ENCODE measurements at places on chromosomes 7 and 10.

DNA sequence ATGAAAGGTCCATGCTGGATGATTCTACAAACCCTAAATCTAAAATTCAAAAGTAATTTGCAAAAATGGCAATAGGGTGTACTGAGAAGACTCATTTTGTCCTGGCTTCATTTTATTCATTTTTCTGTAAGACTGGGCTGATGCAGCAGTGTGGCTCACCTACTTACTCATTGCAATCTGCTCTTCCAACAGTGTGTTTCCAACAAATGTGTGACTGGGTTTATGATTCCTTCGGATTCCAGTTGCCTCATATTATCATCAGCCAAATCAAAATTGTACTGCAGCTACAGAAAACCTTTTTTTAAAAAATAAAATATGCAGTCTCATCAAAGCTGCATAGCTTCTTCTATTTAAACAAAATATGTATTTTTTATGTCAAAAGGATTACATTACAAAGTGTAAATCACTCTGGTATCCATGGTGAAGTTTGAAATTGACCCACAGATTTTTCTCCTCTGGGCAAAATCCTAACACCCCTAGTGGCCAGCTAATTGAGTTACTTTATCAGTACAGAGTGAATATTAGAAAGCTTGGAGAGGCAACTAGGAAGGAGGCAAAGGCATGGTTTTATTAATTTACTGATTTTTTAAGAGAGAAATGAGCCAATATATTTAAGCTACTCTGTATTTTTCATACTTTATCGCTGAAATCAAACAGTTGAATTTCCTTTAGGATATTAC, 390.3 kb downstream of the MAGI2 start:
- no peak for DNase-seq

DNA sequence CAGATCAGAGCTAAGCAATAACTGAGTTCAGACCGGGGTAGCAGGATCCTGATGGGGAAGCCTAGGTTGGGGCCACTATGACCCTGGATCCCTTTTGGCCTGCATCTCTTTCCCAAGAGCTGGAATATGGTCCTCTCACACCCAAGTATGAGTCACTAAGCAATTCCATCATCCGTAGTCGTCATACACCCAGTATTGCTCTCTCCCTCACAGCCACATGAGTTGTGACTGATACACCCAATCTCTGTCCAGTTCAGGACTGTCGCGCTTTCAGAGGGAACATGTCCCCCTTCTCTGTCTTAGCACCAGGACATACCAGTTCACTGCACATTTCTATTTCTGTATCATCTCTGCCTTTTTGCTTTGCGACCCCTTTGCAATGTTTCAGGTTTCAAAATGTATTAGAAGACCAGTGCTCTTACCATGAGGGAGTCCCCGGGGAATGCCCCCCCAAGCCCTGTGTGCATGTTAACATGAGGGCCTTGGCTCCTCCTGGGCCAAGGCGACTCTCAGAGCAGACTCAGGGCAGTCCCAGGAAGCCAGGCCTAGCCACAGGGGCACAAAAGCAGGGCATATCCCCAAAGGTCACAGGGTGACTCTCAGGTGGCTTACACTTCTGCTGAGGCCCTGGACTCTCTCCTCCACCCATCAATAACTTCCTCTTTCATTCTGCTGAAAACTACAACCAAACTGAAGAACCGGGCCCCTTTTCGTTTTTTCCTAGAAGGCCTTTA, 75.3 kb upstream of the SAMD8 start:
- DNase-seq, result no peak

GRCh38 chr7:116021237-116021636, 9.3 kb downstream of the TFEC start:
- DNase-seq, result no peak

GRCh38 chr7:28277364-28277763, 96.8 kb upstream of the JAZF1 start:
- DNase-seq, result no peak

DNA sequence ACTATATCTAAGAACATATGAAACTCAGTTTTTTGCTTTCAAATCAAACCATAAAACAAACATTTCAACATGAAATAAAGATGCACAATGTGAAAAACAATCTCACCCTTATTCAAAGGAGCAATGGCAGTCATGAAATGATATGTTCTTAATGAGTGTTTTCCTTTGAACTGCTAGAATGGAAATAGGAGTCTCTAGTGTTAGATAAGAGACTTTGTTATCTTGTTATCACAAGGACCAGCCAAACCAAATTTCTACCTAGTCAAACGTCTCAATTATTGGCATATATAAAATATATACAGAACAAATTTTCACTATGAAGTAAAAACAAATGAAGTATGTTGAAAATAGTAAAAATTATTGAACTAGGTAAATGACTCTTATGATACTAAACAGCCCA, 1.2 kb downstream of the VPS41 start:
- DNase-seq, result no peak

DNA sequence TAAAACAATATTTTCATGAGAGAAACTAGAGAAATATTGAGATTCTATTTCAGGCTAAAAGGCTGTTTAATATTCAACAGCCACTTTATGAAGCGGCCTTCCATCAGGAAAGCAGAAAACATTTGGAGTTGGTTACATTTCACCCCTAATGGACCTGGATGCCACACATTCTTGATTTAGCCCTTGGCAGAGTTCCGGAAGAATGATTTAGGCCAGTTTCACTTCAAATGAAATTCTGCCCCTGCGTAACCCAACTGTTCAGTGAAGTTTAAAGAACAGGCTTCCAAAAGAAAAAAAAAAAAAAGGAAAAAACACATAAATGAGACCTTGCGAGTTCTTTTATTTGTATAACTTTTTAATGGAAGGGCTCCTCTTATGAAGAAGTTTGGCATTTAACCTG, 239.2 kb upstream of the AKR1E2 start:
- no peak for DNase-seq

GRCh38 chr10:121681997-121682687, 83.9 kb upstream of the FGFR2 start:
- no peak for DNase-seq

DNA sequence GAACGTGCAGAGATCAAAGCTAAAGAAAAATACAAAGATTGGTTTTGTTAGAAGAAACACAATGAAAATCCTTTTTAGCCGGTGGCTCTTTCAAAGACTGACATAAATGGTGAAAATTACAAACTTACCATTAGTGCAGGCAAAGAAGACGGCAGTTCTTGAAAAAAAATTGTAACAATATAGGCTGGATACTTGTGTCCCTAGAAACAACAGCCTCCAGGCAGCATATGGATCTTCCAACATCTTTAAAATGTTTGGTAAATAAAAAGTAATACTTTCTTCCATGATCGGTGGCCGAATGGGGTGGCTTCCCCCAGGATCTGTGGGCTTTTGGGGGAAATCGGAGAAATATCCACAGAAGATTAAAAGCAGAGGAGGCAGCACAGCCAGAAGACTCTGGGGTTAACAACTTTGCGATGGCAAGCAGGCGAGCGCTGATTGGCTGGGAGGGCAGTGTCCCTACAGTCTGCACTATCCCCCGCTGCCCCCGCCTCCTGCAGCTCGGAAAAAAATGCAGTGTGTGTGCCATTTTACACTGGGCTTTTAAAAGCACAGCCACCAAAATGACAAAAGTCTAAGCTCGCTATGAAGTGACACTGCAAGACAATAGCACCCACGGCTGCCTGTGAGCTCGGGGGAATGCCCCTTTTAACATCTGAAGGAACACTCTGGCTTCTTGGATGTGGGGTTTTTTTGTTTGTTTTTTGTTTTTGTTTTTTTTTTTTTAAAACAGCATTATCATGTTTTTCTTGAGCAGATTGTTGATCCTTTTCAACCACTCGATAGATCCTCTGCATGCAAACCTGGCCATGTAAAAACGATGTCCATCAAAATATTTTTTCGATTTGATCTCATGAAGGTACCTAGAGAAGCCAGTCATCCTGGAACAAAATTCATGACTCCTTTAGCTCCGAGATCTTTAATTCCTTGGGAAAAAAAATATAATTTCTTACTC, 31.7 kb upstream of the EPC1 start:
- peak; percentile 85 for DNase-seq

GRCh38 chr7:141462958-141463357, 88.3 kb upstream of the AGK start:
- DNase-seq, result no peak

DNA sequence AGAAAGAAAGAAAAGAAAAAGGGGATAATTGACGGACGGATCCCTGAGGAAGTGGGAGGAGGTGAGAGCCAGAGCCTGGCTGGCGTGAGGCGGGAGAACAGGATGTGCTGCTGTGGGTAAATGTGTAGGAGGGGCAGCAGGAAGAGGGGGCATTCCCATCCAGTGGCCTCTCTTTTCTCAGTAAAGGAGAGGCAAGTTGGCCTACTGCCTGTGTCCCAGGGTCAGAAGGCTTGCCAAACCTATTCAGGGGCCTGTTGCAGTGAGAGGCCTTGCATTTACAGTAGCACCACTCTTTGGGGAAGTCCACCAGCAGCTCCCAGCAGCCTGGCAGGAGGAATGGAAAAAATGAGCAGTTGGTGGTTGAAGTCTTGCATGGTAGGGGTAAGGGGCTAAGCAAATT, 26.6 kb upstream of the ASCC1 start:
- DNase-seq, result no peak
